ENCODE measurements at places on chromosomes 1 and 21. TPM values are rescaled to one million over a fixed set of nuclear protein-coding genes. Genes with fewer than 3 reads are reported as not detected.

DNA sequence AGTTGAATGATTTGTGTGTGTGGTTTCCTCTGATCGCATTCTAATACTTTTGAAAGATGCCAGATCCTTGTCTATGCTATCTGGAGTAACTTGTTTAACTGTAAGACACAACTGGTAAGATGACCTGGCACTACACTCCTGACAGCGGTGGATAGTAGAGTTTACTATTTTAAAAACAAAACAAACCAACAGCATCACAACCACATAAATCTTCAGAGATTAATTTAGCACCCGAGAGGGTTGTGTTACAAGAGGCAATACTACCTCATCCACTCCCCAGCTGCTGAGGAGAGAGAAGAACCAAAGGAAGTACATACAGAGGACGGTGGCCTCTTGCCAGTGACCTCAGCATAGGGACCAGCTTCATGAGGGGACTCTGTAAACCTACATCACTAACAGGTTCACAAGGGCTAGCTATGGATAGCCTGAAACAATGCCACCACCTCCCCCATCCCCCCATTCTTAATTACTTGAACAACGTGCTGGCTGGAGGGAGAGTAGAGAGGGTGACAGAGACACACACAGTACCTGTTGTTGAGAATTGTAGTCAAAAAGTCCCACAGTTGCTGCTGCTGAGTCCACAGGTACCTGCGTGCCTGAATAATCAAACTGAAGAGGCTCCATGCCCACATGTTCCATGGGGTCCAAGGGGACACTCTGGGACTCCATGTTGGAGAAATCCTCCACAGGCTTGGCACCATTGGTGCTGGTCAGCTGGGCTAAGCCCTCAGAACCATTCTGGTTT, 73.5 kb downstream of the PUM1 start:
- DNase-seq = no peak

DNA sequence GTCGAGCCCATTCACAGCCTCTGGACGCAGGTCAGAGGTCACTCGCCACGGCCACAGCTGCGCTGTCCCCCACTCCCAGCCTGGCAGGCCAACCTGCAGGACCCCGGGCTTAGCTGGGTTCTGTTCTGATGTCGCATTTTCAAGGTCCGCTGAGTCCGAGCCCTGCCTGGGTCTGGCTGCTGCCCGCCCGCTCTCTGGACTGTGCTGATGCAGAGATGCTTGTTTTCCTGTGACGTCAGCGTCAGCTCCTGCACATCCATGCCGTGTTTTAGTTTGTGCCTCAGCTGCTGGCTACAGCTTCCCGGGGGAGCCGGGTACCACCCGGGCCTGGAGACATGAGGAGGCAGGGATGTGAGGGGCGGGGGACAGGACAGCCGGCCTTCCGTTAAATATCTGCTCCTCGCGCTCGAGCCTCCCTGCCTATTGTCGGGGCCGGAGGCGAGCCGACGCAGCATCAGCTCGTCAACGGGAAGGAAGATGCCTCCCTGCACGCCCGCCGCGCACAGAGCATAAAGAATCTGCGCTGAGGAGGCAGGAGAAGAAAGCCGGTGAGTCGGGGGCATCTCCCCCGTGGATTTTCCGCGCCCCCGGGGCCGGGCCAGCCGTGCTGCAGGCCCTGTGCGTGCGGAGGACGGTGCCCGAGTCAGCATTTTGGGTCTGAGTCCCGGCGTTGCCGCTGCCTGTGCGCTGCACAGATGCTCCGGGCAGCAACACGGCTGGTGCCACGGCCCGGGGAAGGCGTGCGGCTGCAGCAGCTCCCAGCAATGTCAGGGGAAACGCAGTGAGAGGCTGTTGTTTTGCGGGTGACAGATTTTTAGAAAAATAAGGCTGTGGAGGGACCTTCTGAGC, 23.4 kb downstream of the PRKCZ start:
- DNase-seq = no peak

GRCh38 chr1:219575563-219575962, 37.3 kb downstream of the ZC3H11B start:
- no peak for DNase-seq

- no peak for DNase-seq
Measured at GRCh38 chr1:248730507-248731335, 24.8 kb downstream of the LYPD8 start.

GRCh38 chr1:235923466-235924021, 56.8 kb upstream of the LYST start:
- no peak for DNase-seq

- DNase-seq = no peak
Measured at GRCh38 chr1:106072909-106073600, 983.4 kb upstream of the PRMT6 start.

GRCh38 chr1:220094016-220094911, at the start of gene IARS2:
Gene IARS2 (plus strand): TSS chr1:220094132. CDS start chr1:220094217, 85 bp downstream.
- DNase-seq = peak; percentile 80

- no peak for DNase-seq
Measured at GRCh38 chr1:213083112-213083445, 32.0 kb downstream of the RPS6KC1 start.

DNA sequence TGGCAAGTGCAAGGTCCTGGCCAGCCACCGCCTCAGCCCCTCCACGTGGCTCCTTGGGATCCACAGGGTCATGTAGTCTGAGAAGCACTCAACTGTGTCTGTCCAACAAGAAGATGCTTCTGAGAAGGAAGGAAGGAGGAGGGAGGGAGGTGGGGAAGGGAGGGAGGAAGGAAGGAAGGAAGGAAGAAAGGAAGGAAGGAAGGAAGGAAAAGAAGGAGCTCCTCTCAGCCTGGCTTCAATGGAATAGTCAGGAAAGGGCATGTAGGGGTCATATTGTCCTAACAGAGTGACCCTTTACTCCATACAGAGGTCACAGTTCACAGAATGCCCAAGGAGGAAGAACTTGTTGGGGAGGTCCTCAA, 42.5 kb upstream of the TARDBP start:
- DNase-seq = no peak

DNA sequence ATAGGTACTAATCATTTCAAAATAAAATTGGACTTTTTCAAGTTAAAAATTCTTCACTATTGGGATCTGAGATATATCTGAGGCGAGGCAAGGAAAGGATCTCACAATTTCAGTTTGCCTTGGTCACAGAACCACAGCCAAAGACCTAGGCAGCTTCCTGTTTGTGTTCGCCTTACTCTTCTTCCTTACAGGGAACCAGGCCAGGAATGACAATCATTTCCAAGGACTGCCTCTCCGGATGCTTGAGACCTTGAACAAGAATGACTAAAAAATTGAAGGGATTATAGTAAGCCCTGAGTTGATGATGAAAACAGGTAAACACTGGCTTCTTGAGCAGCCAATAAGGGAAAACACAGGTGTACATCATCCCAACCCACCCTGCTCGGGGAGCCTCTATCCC, 35.2 kb upstream of the SERBP1 start:
- no peak for DNase-seq

DNA sequence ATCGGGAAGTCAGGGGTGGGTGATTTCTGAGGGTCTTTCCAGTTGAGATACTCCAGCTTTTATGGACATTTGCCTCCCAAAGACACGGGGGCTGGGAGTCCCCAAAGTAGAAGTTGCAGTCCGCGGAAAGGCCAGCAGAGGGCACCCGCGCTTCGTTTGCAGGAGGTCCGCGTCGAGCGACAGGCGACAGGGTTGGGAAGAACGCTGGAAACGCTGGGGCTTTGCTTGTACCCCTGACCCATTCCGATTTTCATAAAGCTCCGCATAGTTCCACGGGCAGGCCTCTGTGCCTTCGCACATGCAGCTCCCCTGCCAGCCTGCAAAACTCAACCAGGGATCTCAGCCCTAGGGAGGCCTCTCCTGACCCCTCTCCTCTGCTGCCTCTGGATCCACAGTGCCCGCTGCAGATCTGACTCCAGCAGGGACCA, 44.2 kb upstream of the LAPTM5 start:
- peak; percentile 62 for DNase-seq

DNA sequence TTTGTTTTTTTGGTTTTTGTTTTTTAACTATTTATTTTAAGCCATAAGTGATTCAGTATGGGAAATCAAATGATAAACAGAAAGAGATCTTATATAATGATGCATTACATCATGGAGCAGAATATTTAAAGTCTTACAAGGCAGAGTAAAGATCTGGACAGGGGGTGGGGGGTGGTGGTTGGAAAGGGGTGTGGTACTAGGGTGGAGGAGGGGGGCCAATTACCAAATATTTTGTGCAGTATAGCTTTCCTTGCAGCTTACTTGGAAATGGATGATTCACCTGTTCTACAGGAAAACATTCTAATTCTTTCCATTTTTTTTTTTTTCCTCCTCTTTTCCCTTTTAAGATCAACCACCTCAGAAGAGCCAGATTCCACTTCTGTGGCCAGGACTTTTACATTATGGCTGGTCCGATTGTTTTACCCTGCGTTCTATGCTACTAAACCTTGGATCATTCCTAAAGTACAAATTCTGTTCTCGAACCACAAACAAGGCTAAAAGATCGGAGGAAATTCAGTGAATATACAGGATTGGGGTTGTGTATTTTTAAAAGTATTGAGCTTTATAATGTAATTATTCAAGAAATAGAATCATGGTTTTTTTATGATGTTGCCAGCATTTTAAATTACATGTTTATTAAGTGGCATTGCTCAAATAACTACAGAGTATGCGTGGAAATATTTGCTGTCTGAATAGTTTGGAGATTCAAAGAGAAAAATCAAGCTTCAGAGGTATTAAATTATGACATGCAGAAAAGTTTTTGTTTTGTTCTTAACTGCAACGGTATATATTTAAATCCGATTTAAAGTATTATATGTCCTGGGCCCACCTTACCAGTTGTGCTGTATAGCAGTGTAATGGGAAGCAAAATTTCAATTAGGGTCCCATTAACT, 859.5 kb downstream of the USP25 start:
- no peak for DNase-seq

GRCh38 chr1:111723091-111723806, 15.9 kb downstream of the INKA2 start:
- no peak for DNase-seq

DNA sequence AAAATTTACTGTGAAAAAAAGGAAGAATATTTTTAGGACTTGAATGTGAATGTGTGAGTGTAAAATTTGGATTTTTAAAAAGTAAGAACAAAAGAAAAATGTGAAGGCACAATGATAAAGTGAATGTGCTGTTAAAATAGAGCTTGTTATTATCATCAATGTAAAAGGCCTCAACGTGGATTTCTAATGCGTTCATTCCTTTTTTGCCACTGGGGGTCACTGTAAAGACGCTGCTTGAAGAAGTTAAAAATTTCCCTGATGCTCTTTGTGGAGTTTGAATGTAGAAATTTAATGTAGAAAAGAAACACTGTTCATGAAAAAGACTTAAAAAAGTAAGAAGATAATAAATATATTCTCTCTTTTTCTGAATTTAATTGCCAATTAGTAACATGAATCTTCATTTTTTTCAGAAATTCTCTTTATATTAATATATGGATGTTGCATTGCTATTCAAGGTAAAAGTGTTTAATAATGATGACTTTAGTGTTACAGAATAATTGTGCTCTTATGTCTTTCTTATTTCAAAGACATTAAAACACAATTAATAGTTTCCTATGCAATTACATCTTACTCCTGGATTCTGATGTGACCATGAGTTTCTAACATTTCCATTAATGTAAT, 161.5 kb downstream of the DNM3 start:
- DNase-seq = peak; percentile 45

DNA sequence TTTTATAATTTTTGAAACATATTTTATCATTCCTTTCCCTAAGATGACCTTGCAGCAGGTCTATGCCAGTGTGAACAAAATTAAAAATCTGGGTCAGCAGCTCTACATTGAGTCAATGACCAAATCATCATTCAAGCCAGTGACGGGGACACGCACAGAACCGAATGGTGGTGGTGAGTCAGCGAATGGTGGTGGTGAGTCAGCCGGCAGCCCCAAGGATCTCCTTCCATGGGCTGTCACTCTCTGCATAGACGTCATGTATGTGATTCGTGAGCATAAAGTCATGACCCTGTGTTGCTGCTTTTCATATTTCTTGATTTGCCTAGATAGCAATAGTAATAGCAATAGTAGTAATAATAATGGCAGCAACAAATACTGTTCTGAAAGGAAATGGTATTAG, 26.3 kb downstream of the PER3 start:
- peak; percentile 60 for DNase-seq

DNA sequence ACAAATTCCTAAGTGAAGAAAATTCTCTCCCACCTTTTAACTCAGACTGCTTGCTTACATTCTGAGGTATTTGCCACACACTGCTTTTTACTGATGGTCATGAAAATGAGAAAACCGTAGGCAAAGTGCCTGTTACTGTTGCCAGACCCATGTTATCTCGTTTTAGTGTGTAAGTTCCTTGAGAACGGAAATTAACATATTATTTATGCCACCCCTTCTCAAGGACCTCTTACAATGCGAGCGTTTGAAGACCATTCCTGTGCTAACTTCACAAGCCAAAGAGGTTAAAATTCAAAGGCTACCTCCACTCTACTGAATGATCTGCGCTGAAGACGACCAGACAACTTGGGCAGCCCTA, 509 bp downstream of the NVL start:
- no peak for DNase-seq

The C8B gene
- total RNA-seq = not detected

The GSTM1 gene
- total RNA-seq = not detected

The SPRR2B gene
- not detected for total RNA-seq

The RYR2 gene
- 1.0 TPM for total RNA-seq

The KCNA3 gene
- not detected for total RNA-seq
